ENCODE measurements at places on chromosomes 3 and 15.

DNA sequence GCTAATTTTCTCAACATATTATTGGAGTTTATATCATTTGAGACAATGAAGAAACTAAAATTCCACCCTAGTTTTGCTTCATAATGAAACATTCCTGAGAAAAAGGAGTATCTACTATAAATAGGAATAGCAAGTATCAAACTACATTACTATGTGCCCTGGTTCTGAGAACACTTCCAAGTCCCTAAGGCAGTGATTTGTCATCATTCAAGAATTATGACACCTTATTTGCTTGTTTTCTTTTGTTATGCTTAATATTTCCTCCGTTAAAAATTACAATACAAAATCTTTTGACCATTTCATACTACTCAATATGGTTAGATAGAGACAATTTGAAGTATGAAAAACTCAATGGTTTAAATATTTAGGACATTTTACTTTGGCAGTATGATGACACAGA is 707.8 kb upstream of the GOLIM4 start:
- DNase-seq: peak; percentile 39

DNA sequence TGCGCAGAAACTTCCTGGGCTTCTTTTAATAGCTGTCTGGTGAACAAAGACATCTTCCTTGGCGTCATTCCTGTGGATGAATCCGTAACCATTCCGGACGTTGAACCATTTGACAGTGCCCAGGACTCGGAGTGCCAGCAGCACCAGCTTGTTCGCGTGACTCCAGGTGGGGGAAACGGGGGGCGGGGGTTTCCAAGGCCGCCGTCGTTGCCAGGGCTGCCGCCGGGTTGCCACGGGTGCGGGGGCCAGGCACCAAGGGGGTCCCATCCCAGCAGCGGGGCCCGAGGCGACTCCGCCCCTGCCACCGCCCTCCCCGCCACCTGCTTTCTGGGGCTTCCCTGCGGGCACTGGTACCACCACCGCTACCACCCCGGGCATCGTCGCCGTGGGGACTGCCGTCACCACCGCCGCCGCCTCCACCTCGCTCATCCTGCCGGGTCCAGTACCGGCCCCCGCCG is 22.8 kb downstream of the RGMA start:
- no peak for DNase-seq

DNA sequence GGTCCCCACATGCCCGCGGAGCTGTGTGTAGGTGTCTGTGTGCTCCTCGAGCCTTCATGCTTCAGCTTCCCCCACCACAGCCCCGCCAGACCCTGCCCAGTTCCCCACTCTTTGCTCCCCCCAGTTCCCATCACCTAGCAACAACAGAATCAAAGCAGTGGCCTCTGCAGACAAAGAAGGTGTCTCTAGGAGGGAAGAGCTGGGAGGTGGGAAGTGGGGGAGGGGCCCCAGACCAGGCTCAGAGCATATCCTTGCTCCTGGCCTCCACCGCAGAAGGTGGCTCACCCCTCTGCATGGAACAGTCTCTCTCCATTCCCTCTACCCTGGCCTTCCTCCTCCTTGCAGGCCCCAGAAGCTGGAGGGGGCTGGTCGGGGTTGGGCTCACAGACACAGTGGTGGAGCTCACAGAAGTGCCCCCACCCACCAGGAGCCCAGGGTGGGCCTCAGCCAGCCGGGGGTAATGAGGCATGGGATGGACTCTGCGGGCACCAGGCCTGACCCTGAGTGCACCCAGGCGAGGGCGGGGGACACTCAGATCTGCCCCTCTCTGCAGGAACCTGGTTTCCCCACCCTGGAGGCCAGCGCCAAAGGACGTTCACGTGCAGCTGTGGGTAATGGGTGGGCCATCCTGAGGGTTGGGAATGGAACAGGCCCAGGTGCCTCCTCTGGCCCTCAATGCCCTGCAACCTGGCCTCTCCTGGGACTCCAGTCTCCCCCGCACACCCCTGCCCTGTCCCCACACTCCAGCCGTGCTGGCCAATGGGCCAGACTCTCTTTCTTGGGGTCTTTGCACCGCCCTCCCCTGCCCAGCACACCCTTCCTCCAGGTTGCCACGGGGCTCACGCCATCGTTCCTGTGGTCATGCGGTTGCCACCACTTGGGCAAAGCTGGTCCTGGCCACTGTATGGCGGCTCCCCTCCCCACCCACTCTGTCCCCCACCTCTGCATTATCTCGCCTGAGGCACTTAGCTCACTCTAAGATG is 53.4 kb downstream of the TPRA1 start:
- no peak for DNase-seq

GRCh38 chr3:126678693-126679317 is 23.9 kb upstream of the TXNRD3 start:
- no peak for DNase-seq

DNA sequence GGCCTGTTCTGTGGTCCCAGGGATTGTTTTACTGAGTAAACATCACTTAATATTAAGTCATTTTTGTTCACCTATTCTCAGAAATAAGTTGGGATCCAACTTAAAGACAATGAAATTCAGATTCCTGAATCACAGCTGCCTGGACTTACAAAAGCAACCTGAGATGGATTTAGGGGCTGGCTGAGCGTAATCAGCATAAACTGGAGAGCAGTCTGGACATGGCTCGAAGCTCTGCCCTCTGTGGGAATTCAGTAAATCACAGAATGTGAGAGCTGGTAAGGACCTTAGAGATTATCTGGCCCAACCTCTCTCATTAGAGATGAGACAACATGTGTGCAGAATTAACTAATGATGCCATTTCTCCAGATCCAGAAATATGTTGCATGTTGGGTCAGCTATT is 23.7 kb downstream of the CCDC80 start:
- DNase-seq: no peak

- DNase-seq: no peak
These were observed 165.4 kb downstream of the SV2B start for GRCh38 chr15:91265416-91265940.

GRCh38 chr3:106058475-106058874 is 189.7 kb upstream of the CBLB start:
- DNase-seq: no peak

DNA sequence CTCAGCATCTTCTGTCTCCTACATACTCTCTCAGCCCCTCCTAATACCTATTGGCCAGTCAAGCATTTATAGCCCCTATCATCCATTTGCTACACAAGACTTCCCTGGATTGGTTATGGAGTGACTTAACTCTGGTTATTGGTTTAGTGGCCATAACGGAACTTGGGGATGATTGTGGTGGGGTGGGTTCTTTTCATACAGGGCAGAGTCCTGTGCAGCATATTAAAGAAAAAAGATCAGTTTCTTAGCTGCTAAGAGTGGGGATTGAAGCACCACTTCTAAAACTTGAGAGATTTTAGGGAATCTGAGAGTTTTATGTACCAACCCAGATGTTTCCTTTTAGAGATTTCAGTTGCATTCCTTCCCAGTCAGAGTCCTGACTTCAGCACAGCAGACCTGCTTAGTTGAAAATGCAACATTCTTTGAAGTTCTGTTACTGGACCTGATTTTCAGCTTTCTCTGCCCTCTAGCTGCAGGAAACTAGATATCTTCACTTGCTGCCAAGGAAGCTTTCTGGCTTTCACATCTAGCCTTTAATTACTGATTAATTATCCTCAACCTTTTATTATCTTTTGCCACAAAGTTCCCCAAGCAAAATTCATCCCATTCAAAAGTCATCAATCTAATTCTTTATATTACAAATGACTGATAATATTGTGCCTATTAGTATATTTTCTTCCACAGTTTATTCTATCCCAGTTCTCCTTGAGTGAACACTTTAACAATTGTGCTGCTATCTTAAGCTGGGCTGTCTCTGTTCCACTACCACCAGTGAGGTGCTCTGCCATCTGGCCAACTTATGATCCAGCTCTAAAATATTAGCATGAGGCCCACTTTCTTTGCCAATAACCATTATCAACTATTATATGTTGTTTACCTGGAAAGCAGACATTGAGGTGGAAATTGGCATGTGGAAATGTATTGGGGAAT is 906.0 kb upstream of the ALCAM start:
- peak; percentile 93 for DNase-seq

GRCh38 chr3:158152186-158152585 is 42.3 kb downstream of the RSRC1 start:
- DNase-seq: peak; percentile 55

DNA sequence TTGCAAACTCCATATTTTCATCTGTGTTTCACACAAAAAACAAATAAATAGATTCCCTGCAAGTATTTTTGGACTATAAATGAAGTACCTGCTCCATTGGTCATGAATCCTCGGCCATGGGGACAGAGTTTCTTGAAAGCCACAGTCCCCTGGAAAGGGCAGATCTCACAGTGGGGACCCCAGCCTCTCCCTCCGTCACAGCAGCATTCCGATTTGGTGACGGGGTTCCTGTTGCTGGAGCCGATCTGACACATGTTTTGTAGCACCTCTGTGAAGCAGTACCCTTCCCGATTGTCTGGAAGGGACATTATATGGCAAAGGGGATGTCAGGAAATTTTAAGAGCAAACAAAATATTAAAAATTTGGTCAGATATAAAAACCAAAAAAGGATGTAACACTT is 96.2 kb downstream of the DUT start:
- DNase-seq: no peak

- DNase-seq: no peak
These were observed 908 bp upstream of the ADPGK start for GRCh38 chr15:72784456-72784876.

GRCh38 chr3:111917300-111917699 is 58.2 kb downstream of the PHLDB2 start:
- peak; percentile 45 for DNase-seq

DNA sequence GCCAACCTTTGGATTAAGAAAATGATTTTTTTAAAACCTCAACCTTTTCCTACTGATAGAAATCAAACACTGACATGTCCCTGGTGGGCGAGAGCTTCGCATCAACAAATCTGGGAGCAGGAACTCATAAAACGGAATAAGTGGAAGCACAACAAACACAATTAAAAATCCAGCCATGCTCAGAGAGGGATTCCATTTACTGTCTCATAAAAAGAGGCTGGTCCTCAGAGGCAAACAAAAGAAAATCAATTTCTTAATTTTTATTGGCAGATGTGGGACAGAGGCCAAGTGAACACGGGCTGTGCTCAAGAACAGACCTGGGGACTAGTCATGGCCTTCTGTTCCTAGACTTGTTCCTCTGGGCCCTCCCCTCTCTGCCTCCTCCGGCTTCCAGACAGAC is 214.5 kb downstream of the NTRK3 start:
- no peak for DNase-seq

- DNase-seq: peak; percentile 55
These were observed 204.6 kb upstream of the NR2F2 start for GRCh38 chr15:96125721-96126415.

DNA sequence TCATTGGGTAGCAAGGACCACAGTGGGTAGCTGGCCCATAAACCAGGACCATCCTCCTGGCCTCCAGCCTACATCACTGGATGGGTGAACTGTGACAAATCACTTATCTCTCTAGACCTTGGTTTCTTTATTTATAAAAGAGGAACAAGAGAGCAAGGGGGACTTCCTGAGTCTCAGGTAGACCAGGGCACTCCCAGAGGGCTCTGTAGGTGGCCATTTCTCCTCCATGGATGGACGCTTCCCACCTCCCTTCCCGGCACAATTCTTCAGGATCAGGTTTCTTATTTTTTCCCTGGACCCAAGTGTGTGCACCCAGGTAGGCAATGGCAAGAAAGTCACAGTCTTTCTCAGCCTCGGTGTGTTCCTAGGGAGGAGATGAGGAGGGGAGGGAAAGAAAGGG is 41.4 kb upstream of the SPATA12 start:
- DNase-seq: no peak

DNA sequence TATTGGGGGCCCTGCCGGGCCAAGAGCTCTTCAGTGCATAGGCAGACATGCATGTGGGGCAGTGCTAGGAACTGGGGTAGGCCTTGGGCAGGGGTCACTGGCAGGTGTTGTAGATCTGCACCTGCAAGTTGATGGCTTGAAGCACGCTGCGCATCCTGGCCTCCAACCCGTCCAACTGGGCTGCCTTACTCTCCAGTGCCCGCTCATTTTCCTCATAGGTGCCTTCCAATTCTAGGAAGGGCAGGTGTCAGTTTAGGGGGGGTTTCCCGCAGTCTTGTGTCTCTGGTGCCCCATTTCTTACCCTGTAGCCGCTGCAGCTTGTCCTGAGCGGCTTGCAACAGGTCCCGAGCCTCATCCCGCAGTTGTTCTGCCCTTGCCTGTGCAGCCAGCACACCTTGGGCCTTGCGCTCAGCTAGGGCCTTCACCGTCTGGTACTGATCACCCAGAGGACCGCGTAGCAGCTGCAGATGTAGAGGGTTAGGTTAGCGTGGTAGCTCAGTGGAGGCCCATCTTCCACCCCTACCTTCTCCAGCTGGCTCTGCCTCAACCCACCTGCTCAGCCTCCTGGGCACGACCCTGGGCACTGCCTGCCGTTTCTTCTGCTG is 611 bp upstream of the USP19 start:
- DNase-seq: no peak

GRCh38 chr3:94159062-94159828 is 96.4 kb downstream of the NSUN3 start:
- peak; percentile 87 for DNase-seq

GRCh38 chr15:69161079-69161877 is 843 bp downstream of the GLCE start:
- DNase-seq: peak; percentile 44

- peak; percentile 83 for DNase-seq
These were observed 129.0 kb downstream of the RPL22L1 start for GRCh38 chr3:170740726-170741591.
